ENCODE measurements at places on chromosomes 13 and 19.

- DNase-seq = peak; percentile 8
Observed at GRCh38 chr19:29378126-29378525, 147.7 kb upstream of the VSTM2B start.

- no peak for DNase-seq
Observed at GRCh38 chr13:75904012-75904411, 267.9 kb downstream of the LMO7 start.

DNA sequence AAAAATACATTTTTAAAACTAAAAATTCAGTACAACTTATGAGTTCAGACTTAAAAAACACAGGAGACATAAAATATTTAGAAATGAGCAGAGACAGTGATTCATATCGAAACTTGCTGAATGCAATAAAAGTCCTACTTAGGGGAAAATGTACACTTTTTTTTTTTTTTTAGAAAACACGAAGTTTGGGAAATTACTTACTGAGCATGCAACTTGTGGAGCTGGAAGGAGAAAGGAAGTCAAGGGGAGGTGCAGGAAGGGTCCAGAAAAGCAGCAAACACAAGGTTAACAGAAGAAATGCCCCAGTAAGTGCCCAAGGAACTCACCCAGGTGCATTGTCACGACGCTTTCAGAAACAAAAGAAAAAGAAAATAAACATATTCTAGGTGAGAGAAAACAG is 18.6 kb upstream of the LAIR1 start:
- DNase-seq = no peak

GRCh38 chr19:20611866-20612265 is 46.3 kb upstream of the ZNF737 start:
- DNase-seq = no peak

GRCh38 chr13:48112896-48113755 is 18.2 kb upstream of the MED4 start:
- DNase-seq = no peak

GRCh38 chr13:95226476-95226875 is 74.8 kb downstream of the ABCC4 start:
- no peak for DNase-seq

GRCh38 chr13:114279758-114280355 is 1.5 kb upstream of the UPF3A start:
- no peak for DNase-seq

- no peak for DNase-seq
Observed at GRCh38 chr19:591099-591958, 1.6 kb downstream of the HCN2 start.

DNA sequence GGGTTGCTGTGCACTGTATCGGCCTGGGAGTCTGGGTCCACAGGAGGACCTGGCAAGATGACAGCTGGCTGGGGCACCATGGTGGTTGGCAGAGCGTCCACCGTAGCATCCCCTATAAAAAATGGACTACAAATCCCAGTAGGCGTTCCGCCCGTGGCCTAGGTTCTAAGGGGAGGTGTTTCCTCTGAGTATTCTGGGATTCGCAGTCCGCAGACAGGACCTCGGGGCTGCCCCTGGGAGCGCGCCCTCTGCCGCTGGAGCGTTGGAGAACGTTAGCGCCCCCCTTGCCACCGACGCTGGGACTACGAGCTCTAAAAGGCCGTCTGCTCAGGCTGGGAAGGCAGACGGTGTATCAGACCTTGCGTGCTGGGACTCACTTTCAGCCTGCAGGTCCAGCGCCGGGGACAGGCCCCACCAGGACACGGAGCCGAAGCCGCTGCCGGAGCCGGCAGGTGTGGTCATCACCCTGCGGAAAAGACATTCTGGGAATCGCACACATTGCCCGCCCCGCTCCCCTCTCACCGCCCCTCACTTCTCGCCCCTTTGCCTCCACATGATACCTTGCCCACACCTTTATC is 372 bp downstream of the DNAAF3 start:
- peak; percentile 77 for DNase-seq

DNA sequence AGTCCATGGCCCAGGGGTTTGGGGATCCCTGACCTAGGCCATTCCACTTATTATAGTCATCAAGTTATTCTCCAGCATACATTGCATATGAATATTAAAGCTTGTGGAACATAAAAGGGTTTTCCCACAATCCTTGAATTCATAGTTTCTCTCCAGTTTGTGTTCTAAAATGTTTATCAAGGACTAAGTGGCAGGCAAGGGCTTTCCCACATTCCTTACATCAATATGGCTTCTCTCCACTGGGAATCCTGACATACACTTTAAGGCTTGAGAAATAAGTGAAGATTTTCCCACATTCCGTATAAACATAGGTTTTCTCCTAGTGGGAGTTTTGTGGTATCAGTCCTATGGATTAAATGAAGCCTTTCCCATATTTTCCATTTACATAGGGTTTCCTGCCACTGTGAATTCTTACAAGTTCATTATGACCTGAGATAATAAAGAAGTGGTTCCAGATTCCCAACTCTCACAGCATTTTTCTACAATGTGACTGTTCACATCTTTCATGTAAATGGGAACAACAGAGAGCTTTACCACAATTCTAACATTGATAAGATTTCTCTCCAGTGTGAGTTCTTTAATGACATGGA is 14.5 kb downstream of the ZNF426 start:
- DNase-seq = no peak

DNA sequence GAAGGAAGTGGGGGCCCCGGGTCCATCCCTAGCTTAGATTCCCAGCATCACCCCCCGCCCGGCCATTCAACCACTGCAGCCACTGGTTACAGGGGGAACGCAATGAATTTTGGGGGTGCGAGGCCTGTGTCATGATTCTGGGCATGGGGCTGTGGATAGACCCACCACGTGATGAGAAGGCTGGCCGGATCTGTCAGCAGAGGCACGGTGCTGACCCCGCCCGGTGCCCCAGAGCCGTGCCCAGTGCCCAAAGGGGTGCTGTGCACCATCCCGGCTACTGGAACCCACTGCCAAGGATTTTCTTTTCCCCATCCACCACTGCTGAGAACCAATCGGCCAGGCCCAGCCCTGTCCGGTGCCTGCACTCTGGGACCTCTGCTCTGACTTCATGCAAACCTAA is 27.4 kb downstream of the CLEC4M start:
- DNase-seq = no peak

DNA sequence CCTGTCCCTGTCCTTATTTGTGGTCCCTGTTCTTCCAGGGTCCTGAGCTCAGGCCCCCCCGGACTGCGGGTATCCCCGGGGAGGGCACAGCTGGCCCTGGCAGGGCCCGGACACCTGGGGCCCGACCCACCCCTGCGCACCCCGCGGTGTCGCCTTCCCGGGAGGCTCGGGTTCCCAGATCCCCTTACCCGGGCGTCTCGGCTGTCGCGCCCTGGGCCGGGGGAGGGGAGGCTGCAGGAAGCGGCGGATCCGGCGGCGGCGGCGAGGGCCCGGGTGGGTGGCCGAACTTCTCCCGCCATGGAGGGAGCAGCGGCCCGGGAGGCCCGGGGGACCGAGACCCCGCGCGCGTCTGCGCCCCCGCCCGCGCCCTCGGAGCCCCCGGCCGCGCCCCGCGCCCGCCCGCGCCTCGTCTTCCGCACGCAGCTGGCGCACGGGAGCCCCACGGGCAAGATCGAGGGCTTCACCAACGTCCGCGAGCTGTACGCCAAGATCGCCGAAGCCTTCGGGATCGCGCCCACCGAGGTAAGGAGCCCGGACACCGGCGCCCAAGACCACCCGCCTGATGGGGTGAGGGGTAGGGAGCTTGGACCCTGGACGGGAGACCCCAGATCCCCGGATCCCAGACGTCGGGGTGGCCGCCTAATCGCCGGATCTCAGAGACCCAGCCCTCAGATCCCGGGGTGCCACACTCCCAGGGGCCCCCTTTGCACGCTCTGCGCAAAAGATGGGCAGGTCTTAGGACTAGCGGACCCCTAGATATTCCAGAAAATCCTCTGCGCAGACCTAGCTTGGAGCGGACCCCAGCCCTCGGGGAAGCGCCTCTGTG is at the start of gene GIPC3:
TSS of gene GIPC3 (plus strand) at position 178 of the 826 bp plus-strand sequence. CDS start at position 298, 120 bp downstream.
- no peak for DNase-seq

DNA sequence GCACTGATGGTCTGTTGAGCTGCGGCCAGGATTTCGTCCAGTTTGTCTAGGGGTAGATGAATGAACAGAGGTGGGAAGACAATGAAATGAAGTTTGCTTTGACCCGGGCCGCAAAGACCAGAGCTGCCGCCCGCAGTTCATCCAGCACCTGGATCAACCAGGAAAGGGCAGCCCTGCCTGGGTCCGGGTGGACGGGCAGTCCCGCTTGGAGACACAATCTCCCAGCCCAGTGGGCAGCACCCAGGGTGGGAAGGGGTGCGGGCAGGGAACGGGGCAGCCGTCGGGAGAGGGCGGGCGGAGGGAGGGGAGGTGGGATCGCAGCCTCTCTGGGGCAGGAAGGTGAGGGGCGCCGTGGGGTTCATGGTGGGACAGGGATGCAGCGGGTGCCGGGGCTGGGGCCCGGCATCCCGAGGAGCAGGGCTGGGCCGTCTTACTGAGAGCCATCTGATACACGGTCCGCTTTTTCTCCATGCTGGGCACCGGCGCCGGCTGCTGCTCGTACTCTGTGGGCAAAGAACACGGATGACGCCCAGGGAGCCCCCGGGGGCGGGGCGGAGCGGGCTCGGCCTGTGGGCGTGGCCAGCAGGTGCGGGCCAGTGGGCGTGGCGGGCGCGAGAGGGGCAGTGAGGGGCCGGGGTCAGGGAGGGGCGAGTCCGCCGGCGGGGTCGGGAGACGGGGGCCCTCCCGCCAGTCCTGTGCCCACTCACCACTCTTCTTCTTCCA is 33.1 kb downstream of the SHANK1 start:
- peak; percentile 22 for DNase-seq

DNA sequence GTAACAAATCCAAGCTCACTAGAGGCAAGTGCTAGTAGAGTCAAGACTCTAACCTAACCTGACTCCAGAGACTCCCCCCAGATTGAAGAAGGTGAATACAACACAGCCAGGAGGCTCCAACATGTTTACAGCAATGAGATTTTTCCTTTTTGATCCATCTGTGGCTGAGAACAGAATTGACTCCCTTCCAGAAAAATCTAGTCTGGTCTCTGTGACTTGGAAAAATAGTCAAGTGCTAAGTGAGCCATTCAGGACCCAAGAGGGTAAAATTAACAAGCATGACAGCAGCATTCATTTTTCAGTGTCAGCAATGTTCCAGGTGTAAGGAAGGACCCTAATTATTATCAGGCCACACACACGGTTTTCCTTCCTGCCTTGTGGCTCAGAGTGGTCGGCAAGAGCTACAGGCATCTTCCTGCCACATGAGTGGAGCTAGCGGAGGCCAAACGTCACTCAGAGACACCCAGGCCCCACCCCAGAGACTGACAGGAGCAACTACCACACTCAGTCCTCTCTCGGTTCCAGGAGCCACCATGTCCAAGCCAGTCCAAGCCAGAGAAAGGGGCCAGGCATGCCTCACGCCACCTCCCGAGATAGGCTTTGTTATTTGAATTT is 395.1 kb downstream of the FOXO1 start:
- no peak for DNase-seq

GRCh38 chr13:106768991-106769390 is 201.1 kb upstream of the ARGLU1 start:
- no peak for DNase-seq

DNA sequence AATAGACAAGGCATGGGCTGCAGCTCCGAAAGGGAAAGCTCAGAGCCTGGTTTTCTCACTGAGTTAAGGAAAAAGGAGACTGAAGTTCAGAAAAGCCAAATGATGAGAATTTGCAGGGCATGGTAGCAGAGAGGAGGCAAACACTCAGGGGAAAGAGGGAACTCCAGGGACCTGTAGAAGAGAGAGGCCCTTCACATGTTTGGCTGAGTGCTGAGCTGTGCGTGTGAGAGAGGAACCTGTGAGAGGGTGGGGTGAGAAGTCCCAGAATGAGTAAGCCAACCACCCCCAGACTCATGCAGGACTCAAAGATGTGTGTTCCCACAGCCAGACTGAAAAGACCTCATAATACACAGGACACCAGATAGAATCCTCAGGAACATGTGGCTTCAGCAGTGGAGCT is 2.8 kb upstream of the CRYL1 start:
- DNase-seq = no peak

GRCh38 chr13:76048675-76049375 is 412.7 kb downstream of the LMO7 start:
- DNase-seq = no peak

GRCh38 chr13:28128926-28129325 is 9.4 kb upstream of the PAN3 start:
- no peak for DNase-seq

DNA sequence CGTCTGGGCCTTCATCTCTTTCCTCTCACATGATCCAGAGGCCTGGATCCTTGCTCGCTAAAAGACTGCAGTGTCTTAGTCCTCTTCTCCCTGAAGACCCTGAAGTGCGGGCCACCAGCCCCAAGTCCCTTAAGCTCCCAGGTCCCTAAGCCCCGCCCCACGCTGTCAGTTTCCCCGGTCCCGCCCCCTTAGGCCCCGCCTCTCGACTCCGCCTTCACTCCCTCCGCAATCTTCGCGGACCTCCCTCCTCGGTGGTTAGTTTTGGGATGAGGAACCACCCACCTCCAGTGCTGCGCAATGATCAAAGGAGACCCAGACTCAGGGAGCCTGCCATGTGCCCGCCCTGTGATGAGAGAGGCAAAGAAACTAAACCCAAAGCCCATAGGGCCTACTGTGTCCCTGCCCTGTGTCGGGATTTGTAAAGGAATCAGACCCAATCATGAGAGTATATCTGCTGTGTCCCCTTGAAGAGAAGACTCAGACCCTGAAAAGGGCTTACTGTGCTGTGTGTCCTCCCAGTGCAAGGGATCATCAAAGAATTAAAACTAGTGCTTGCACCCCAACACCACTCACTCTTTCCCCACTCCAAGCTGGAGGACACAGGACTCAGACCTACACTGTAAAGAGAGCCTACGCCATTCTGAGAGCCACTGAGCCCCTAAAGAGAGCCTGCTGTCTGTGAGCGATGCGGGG is 3.0 kb upstream of the COX6B1 start:
- DNase-seq = peak; percentile 94

- no peak for DNase-seq
Observed at GRCh38 chr19:3234800-3235199, 10.3 kb downstream of the CELF5 start.

- no peak for DNase-seq
Observed at GRCh38 chr13:49329831-49330545, 82.3 kb downstream of the CDADC1 start.

DNA sequence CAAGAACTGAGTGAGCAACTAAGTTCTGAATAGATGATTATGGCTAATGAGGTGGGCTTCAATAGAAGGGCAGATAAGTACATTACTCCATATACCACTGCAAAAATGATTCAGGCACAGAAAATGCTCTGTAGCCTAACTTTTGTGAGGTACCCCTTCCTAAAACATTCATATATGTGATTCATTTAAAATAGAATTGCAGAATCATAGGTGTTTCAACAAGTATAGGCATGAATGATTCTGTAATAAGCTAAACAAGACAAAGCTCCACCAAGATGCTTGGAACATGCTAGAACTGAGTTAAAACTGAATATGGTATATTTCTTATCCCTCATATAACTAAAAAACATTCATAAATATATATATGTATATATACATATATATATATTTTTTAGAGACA is 12.1 kb downstream of the KBTBD7 start:
- no peak for DNase-seq

GRCh38 chr13:52162279-52163101 is 3.1 kb upstream of the NEK3 start:
- no peak for DNase-seq
